ENCODE measurements at places on chromosomes 13 and 19.
A peak's percentile ranks its signal among the peaks of the same experiment; 100 is the strongest.

DNA sequence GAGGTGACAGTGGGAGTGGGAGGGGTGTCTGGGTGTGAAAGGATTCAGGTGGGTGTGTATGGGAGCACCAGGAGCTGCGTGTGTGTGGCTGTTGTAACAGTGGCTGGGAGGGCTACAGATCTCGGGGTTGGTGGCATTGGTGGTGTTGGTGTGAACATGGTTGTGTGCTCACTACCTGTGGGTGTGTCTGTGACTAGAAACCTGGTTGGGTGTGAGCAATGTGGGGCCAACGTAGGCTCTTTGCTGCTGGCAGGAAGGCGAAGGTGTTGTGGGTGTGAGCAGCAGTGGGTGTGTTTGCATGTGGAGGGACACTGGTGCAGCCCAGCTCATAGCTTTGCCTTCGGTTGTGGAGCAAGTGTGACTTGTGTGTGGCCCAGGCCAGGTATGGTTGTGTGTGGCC, 3.7 kb upstream of the NR2C2AP start:
- no peak for DNase-seq

- DNase-seq = no peak
These were observed 858 bp upstream of the USP12 start for GRCh38 chr13:27172495-27172842.

DNA sequence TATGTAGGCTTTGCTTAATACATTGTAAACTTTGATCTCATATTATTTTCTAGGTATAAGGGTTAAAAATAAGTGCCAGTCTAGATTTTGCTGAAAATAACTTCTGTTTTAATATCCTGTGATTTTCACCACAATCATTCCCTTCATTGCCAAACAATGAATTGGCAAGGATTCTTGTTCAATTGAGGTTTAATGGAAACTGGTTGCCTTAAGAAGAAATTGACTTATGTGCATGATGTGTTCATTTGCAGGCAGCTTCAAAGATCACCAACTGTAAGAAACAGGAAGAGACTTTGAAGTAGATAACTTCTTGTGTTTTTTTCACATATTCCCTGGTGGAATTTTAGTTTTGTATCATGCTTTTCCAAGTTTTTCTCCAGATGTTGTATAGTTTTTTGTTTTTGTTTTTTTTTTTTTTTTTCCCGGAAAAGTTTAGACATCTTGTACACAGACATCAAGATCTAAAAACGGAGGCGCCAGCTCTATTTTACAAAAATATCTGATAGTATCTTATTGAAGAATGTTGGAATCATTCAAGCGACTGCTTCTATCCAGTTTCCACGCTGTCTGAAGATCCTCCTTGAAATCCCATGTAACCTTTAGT, 108.3 kb downstream of the POSTN start:
- no peak for DNase-seq

GRCh38 chr19:30078381-30078910, 136.4 kb downstream of the URI1 start:
- DNase-seq = no peak

DNA sequence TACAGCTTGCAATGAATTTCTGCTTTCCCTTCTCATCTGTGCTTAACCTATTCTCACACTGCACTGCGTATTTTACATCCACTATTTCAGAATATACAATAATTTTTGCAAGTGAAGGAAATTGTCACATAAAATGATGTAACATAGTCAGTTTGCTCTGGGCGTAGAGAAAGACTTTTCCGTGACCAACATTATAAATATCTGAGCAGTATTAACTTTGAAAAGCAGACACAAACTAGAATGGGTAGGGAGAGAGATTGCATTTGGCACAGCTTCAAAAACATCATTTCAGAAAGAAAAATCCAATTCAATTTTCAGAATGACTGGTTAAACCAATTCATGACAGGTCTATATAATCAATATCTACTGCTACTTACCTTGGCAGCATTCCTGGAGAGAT, 352.5 kb upstream of the MIR17HG start:
- no peak for DNase-seq

DNA sequence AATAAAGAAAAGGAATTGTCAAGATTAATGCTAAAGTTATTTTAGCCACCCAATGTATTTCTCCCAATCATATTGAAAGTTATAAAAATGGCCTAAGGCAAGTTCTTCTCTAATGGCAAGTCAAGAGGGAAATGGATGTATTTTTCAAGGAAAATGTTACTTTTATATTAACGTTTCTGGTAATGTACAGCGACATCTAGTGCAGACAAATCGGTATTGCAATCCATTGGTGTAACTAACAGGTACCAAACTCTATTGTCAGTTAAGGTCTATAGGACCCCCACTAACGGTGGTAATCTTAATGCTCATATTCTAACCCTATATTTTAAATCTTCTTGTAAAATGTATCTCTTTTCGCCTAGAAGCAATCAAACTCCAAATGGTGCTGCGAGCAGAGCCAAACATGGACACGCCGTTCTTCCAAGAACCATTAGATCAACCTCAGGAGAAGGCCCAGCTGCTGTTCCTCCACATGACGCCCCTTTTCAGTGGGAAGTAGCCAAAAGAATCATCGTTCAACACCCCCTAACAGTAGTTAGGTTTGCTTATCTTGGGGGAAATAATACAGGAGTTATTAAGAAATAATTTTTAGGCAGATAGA, 98.5 kb upstream of the PABPC3 start:
- no peak for DNase-seq

DNA sequence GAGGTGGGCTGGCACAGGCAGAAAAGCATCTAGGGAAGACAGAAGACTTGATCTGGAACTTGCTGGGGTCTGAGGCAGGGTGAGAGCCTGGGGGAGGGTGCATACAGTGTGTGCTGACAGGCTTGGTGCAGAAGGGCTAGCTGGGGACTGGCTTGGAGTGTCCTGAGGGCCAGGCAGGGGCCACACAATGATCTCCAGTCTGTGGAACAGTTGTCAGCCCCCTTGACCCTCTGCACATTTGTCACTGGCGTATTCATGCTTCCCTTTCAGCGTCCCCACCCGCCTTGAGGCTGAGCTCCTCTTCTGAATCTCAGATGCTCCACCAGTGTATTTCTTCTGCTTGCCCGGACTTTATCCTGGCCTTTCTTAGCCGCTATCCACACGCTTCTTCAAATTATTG, 2.8 kb upstream of the MICU2 start:
- DNase-seq = no peak

- no peak for DNase-seq
These were observed 19.0 kb downstream of the ZNF790 start for GRCh38 chr19:36819130-36819630.

DNA sequence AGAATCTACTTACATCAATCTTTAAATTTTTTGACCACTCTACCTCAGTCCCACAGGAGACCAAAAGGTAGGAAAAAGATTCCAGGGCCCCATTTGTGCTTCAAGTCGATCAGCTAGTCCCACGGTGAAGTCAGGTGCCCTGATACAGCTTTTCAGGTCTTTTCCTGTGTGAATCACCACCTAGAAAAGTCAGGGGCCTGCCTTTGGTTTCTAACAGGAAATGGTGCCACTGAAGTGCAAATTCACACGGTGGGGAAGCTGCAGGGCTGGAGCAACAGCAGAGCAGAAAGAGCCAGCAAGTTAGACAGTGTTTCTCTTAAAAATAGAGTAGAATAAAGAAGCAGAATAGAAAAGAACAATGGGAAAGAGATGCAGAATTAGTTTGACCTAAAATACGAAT, 107.5 kb downstream of the KLF12 start:
- peak; percentile 58 for DNase-seq

GRCh38 chr13:59483501-59484145, 680.1 kb downstream of the DIAPH3 start:
- DNase-seq = no peak

DNA sequence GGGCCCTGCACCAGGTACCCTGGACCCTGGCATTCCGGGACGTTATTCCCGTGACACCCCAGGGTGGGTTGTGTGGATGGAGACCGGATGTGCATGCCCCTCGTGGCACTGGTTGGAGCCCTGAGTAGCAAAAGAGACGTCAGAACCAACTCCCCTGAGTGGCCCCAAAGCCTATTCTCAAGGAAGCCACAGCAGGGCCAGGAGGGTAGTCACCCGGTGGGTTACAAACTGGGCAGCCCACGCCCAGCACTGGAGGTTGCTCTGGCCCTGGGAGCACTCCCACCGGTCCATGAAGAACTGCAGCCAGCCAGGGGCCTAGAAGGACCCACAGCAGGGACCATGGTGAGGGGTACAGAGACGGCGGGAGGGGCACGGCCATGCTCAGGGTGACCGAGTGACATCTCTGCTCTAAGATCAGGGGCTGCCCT, 7.5 kb downstream of the KLF16 start:
- DNase-seq = no peak

- no peak for DNase-seq
These were observed 4.6 kb downstream of the FAM187B start for GRCh38 chr19:35223862-35224505.

GRCh38 chr13:28497143-28497876, 2.4 kb upstream of the FLT1 start:
- DNase-seq = no peak

GRCh38 chr19:35710784-35711723, 6.7 kb downstream of the ZBTB32 start:
- DNase-seq = peak; percentile 57

DNA sequence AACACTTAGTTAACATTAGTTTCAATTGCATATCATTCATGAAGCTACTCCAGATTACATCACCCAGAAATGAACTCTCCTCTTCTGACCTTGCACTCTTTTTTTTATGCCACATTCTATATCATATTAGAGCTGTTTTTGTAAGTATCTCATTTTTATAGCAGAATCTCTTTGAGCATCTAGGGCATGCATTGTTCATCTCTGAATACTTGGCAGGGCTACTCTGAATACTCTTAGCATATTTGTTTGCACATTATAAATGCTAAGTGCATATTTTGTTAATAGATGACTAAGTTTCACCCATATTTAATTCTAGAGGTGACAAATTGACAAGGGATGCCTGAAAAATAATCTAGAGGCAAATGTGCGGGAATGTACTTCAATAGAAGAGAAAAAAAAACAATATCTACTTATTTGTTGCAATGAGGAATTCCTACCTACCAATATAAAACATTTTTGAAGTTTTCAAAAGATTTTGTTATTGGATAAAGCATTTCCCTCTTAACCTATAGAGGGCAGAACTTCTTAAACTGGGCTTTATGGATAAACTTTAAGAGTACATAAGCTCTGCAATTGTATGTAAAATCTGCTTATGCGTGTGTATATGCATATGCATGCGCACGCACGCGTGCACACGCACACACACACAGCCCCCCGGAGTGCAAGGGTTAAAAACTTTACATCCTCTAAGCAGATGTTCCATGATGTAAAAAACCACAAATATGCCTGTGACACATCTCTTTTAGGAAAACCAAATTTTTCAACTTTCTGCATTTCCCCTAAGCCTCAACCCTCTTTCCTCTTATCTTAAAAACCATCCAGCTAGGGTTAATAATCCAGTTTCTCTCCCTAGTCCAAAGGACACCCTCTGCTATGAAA, 73.0 kb upstream of the OXGR1 start:
- no peak for DNase-seq

DNA sequence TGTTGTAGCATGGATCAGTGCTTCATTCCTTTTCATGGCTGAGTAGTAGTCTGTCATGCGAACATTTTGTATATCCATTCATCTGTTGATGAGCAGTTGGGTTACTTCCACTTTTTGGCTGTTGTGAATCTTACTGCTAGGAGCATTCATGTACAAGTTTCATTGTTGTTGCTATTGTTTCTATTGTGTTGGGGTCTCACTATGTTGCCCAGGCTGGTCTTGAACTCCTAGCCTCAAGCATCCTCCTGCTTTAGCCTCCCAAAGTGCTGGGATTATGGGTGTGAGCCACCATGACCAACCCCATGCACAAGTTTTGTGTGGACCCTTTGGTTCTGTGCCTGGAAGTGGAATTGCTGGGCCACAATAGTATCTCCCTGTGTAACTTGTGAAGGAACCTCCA, 15.8 kb downstream of the SLC25A42 start:
- no peak for DNase-seq
